Activated T-helper 17 cell treated with anti-CD3 and anti-CD28 coated beads, Interleukin-2, amount 50 U/mL, for 72 hours (primary cell): ENCODE measurements at places on chromosomes 3 and 15. TPM values are rescaled to one million over a fixed set of nuclear protein-coding genes. Genes with fewer than 3 reads are reported as not detected.

DRD3 gene
- not detected for total RNA-seq

TKT gene
- 296 TPM for total RNA-seq

SPTSSB gene
- total RNA-seq = not detected

IQCF2 gene
- not detected for total RNA-seq

CASR gene
- total RNA-seq = 3.9 TPM

TIGIT gene
- total RNA-seq = 53.0 TPM

PLIN1 gene
- 1.2 TPM for total RNA-seq

COPS2 gene
- 66.1 TPM for total RNA-seq
